ENCODE measurements at places on chromosomes 1 and 21.

DNA sequence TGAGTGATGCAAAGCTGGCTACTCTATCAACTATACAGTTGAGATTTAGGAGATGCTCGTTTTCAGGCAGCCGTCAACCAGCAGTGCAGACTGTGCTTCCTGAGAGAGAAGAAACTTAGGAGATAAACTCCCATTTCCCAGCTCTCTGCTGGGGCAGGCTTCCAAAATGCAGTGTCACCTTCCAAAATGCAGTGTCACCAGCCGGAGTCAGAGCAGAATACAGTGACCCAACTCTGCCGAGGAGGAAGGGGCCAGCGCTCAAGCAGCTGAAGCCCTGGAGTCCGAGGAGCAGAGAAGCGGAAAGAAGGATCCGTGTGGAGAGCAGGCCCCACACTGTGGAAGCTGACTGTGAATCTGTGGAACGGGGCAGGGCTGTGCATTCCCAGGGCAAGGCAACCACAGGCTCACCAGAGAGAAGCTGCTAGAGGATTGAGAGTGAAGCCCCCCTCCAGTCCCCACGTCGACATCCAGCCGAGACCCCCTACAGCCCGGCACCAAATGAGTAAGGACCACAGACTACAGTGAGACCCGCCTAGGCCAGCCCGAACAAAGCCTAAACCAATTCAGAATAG is 703 bp upstream of the KRTAP12-1 start:
- no peak for DNase-seq

GRCh38 chr1:239125027-239125426 is 261.3 kb upstream of the CHRM3 start:
- no peak for DNase-seq

- DNase-seq: no peak
These were observed 127.9 kb upstream of the SLC45A1 start for GRCh38 chr1:8189931-8190483.

GRCh38 chr1:8165595-8166360 is 139.7 kb upstream of the ERRFI1 start:
- DNase-seq: no peak
